Ovary (tissue), 10 donors: ENCODE measurements at places on chromosomes 3 and 15. TPM values are rescaled to one million over a fixed set of nuclear protein-coding genes. Genes with fewer than 3 reads are reported as not detected.
A peak's percentile ranks its signal among the peaks of the same experiment; 100 is the strongest.

HYAL2 gene
- total RNA-seq, result 31.3 TPM

MEX3B gene
- total RNA-seq, result 6.8 TPM

EDEM1 gene
- total RNA-seq, result 43.4 TPM

POLR2M gene
- 93.7 TPM for total RNA-seq

ACKR2 gene
- 1.0 TPM for total RNA-seq

MESP2 gene
- total RNA-seq, result not detected

OR5H15 gene
- not detected for total RNA-seq

CKMT1B gene
- total RNA-seq, result not detected

CADPS gene
- total RNA-seq, result 2.8 TPM

PRKCI gene
- total RNA-seq, result 44.5 TPM

DNA sequence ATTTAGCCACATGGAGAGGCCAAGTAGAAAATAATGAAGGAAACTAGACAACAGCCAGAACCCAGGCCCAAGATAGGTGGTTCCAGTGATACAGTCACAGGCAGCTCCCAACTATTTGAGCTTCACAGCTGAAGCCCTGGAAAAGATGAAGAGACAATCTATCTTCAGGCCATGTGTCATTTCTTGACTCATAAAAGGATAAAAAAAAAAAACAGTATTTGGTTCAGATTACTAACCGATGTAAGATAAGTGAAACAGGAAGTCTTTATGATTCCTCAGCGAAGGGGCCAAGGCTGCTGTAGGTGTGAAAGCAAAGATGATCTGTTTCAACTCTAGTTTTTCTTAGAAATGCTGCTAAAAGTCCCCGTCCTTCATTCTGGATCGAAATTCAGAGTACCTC is 394.6 kb downstream of the ZNF385D start:
- DNase-seq, result no peak
- no peaks in the 10 kb centered on the region for H3K4me1 ChIP-seq
- H3K27ac ChIP-seq, result no peak overlapping the region
- H3K27me3 ChIP-seq, result no peaks in the 10 kb centered on the region
- no peak overlapping the region for H3K4me3 ChIP-seq

DNA sequence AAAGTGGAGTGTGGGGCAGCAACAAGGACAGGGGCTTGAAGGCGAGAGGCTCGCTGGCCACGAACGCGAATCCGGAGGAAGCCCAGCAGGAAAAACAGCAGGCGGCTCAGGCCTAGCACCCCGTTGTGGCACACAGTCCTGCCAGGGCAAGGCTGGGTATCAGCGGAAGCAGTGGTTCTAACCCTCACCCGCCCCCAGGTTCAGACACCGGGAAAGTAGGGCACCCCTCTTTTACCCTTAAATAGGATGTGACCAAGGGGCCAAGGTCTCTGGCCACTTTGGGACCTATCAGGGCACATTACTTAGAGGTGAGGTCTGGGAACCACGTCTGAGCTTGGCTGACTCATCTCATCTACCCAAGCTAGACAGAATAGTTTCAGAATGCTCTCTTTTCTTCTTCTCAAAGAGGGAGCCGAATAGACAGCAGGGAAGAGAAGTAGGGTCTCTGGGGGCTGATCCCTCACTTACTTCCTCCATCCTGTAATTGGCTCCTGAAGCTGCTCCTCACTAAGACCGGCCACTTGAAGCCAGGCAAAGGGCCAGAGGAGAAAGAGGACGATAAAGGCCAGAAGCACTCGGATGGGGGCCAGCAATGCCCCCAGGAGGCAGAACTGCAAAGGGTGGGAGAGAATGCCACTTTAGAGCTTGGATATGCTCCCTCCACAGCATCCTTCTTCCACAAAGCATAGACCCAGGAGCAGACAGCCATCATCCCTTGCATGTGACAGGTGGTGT is 1.7 kb downstream of the LPCAT4 start:
- DNase-seq, result no peak
- no peaks in the 10 kb centered on the region for H3K27me3 ChIP-seq
- H3K36me3 ChIP-seq, result no peaks in the 10 kb centered on the region

GRCh38 chr15:36688310-36689011 is 109.0 kb downstream of the CDIN1 start:
- H3K4me3 ChIP-seq, result no peak overlapping the region
- H3K27me3 ChIP-seq, result no peaks in the 10 kb centered on the region
- H3K4me1 ChIP-seq, result no peaks in the 10 kb centered on the region
- no peaks in the 10 kb centered on the region for H3K36me3 ChIP-seq
- DNase-seq, result no peak
- no peak overlapping the region for H3K27ac ChIP-seq

DNA sequence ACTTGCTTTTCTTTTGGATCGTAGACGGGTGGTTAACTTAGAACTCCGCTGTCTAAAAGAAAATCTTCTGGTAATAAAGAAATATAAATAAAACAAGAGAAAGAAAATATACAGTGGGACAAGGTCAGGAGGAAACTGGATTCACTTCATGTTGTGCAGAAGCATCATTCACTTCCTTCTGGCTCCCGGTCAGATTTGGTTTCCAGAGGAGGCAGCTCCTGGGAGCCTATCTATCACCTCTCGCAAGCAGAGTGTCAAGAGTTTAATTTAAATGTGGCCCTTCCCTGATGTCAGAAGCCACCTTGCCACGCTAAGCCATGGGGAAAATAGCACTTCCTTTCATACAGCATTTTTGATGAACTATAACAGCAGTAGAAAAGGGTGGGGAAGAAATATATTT is 139.1 kb downstream of the NSMCE3 start:
- H3K4me1 ChIP-seq, result no peaks in the 10 kb centered on the region
- DNase-seq, result no peak
- no peak overlapping the region for H3K27ac ChIP-seq
- no peak overlapping the region for H3K4me3 ChIP-seq
- H3K27me3 ChIP-seq, result no peaks in the 10 kb centered on the region

- no peak overlapping the region for H3K4me3 ChIP-seq
- peaks cover 3% of the 10 kb centered on the region for H3K4me1 ChIP-seq
- H3K27ac ChIP-seq, result no peak overlapping the region
- no peak for DNase-seq
Observed at GRCh38 chr3:134711284-134711683, 60.5 kb upstream of the KY start.

DNA sequence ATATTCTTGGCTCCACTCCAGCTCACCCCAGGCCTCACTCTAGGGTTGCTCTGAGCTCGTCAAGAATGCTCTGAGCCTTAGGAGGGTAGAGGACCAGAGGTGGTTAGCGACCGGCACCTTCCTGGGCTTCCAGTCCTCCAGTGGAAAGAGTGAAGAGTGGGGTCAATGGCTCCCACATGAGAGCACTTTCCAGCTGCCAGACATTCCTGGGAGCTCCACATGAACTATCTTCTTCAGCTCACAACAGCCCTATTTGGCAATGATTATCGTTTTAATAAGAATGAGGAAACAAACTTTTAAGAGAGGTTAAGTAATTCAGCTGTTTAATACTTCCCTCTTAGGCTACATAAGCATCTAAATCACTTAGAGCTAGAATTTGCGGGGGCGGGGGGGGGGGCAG is 139.3 kb downstream of the STT3B start:
- no peaks in the 10 kb centered on the region for H3K27me3 ChIP-seq
- DNase-seq, result no peak
- H3K4me3 ChIP-seq, result no peak overlapping the region
- no peaks in the 10 kb centered on the region for H3K4me1 ChIP-seq
- no peaks in the 10 kb centered on the region for H3K36me3 ChIP-seq
- H3K27ac ChIP-seq, result no peak overlapping the region

DNA sequence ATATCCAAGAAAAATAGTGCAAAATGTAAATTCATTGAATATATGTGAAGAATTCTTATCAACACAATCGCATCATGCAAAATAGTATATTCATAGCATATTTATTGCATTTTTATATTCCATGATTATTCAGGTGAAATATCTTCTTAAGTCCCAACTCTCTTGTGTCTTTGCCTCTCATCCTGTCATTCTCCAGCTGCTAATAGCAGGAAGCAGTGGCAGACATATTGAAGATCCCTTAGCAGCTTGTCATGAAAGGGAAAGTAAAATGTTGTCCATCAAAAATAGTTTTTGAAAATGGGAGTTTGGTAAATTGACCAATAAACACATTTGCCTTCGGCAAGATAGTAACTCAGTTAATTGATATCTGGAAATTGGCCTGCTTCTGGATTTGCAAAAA is 265.3 kb upstream of the TGFBR2 start:
- no peak overlapping the region for H3K4me3 ChIP-seq
- peaks cover 2% of the 10 kb centered on the region for H3K4me1 ChIP-seq
- H3K36me3 ChIP-seq, result no peaks in the 10 kb centered on the region
- H3K27ac ChIP-seq, result no peak overlapping the region
- DNase-seq, result no peak
- no peaks in the 10 kb centered on the region for H3K27me3 ChIP-seq

DNA sequence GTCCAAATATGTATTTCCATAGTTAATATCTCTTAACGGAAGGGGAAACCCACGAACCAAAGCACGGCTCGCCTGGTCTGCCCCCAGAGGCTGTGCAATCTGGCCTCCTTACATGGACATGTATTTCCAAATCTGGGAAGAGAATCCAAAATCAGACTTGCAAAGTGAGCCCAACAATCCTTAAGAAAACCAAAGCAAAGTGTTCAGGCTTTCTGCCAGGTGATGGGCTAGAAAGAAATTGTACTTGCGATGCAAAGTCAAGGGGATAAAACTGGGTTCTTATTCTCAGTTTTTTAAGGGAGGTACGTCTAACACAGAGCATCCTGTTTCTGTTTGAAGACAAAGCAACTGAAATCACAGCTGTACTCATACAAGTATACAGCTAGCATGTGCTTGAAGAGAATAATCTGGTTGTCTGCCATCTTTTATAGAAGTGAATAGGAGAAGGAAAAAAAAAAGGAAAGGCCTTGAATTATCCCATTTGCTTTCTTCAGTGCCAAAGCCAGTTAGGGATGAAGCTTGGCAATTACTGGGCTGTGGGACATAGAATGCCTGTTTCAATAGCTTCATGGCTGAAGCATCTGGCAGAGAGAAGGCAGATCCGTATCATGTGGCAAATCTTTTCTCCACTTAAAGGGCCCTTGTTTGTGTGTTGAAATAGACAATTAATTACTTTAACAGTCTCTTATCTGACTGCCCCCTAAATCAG is 48.4 kb downstream of the LRIG1 start:
- no peak for DNase-seq
- H3K27me3 ChIP-seq, result no peaks in the 10 kb centered on the region
- H3K27ac ChIP-seq, result peak overlapping the region; percentile 48
- H3K4me3 ChIP-seq, result no peak overlapping the region

DNA sequence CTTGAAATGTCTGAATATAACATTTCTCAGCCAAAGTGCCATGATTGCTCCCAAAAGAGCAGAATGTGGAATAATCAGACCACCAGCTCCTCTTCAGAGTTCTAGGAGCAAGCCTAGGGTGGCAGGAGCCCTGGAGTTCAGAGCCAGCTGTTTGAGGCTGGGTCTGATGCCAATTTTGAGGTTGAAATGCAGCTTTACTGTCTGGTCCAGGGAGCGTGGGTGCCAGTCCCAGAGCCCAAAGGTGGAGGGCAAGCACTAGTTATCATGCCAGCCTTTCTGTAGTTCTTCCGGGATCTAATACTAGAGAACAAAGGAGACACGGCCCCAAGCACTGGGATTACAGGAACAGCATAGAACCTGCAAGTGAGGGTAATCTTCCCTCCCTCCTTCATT is 69.3 kb downstream of the TNFAIP8L3 start:
- H3K36me3 ChIP-seq, result no peaks in the 10 kb centered on the region
- H3K4me3 ChIP-seq, result no peak overlapping the region
- no peak overlapping the region for H3K27ac ChIP-seq
- no peaks in the 10 kb centered on the region for H3K27me3 ChIP-seq
- no peaks in the 10 kb centered on the region for H3K4me1 ChIP-seq
- DNase-seq, result no peak

DNA sequence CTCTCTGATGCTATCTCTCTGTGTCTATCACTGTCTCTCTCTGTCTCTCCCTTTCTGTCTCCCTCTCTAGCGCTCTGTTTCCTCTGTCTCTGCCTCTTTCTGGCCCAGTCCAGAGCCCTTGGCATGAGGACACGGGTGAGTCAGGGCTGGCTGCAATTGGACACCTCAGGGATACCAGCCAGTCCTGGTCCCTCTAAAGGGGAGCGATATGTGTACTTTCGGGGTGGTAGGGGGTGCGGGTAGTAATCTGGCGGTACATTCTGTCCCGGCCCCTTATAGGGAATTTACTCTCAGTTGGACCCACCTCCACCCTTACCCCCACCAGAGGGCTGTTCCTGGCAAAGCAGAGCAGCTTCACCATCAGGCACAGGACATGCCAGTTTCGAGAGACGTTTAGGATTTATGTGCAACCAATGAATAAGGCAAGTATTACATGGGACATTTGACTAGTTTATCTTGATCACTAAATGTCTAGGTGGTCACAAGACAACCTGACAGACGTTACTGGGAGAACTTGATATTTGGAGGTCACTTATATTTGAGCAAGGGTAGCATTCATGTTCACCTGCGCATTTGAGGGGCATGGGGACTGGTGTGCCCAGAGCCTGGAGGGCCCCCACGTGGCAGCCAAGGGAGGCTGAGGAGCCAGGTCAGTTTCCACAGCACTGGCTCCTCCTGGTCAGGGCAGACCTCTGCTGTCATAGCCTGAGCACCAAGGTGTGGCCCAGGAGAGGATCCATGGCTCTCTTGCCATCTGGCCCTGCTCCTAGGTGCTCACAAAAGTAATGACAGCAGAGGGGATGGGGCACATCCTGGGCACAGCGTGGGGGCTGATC is 256.1 kb downstream of the PLCL2 start:
- no peaks in the 10 kb centered on the region for H3K36me3 ChIP-seq
- H3K27me3 ChIP-seq, result no peaks in the 10 kb centered on the region

DNA sequence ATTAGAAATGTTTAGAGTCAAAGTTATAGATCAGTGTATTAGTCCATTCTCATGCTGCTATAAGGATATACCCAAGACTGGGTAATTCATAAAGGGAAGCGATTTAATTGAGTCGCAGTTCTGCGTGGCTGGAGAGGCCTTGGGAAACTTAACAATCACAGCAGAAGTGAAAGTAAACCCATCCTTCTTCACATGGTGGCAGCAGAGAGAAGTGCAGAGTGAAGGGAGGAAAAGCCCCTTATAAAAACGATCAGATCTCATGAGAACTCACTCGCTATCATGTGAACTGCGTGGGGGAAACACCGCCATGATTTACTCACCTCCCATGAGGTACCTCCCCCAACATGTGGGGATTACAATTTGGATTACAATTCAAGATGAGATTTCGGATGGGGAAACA is 871.5 kb downstream of the DIPK2A start:
- H3K36me3 ChIP-seq, result no peaks in the 10 kb centered on the region
- no peak for DNase-seq

DNA sequence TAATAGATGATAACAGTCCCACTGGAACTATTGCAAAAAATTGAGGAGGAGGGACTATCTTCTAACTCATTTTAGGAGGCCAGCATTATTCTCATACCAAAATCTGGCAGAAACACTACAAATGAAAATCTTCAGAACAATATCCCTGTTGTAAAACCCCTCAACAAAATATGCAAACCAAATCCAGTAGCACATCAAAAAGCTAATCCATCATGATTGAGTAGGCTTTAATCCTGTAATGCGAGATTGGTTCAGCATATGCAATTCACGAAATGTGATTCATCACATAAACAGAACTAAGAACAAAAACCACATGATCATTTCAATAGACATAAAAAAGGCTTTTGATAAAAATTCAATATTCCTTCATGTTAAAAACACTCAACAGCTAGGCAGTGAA is 23.9 kb upstream of the PLSCR2 start:
- no peaks in the 10 kb centered on the region for H3K4me1 ChIP-seq
- no peak overlapping the region for H3K4me3 ChIP-seq
- no peak overlapping the region for H3K27ac ChIP-seq
- H3K36me3 ChIP-seq, result no peaks in the 10 kb centered on the region
- no peaks in the 10 kb centered on the region for H3K27me3 ChIP-seq
